ENCODE measurements at places on chromosomes 3 and 15.

DNA sequence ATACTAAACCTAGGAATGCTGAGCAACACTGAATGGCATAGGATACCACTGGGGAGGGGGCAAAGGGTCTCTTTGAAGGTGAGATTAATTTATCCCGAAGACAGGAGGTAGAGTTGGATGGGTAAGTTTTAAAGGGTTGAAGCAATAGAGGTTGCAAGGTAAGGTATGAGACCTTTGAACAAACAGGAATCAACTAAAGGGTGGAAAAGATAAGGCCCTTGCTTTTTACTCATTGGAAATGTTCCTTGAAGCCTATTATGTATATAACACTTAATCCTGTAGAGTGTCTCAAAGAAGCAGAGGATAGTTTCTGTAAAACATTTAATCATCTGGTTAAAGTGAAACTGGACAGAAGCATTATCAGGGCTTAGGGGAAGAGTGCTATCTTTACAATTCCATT lies 5.7 kb downstream of the ABHD5 start:
- DNase-seq: no peak

- DNase-seq: no peak
These were observed 6.9 kb downstream of the GALNT15 start for GRCh38 chr3:16181361-16181760.

DNA sequence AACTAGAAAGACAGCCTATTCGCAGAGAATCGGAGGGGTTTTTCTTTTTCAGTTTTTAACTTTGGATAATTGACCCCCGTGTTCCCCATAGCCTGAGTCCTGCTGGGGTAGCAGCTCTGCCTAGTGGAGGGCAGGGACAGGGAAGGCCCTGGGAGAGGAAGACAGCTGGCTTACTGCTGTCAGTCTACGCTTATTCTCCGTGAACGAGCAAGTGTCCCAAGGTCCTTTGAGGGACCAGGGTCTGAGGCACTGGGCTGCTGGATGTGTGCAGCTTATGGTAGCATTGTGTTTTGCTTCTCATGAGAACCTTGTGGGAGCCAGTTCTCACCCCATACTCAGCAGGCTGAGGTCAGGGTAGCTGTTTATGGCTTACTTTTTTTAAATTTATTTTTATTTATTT lies 3.0 kb downstream of the LIMD1 start:
- DNase-seq: no peak

DNA sequence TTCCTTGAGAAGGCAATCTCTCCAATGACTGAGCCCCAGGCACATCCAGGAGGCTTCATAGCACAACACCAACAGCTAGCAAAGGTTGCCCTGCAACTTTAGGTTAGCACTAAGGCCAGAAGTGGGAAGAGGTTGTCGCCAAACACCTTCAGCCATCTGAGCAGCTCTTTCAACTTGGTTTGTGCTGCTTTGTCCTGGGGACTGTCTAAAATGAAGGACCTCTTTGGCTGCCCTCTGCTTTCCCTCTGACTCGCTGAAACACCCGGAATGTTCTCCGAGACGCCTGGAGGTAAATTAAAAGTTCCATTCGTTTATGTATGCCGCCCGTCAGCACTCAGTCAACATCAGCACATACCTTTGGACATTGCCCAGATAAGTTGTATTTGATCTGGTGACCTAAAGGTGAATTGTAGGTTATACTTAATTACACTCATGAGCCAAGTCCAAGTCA lies 121.2 kb upstream of the NR2F2 start:
- no peak for DNase-seq

DNA sequence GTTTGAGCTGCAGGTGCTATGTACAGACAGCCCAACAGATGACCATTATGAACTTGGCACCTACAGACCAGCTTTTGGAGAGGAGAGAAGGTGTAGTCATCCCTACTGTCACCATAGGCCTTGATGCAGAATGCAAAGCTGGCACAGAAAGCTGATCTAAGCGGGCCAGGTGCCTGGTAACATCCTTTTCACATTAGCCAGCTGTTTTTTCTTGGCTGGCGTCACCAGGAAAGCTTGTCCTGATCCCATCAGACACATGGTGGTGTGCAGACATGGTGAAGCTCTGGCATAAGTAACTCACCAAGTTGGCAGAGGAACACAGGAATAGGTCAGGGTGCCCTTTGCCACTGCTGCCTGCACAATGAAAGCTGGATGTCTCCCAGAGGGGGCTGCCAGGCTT lies 97.2 kb upstream of the MB21D2 start:
- no peak for DNase-seq

DNA sequence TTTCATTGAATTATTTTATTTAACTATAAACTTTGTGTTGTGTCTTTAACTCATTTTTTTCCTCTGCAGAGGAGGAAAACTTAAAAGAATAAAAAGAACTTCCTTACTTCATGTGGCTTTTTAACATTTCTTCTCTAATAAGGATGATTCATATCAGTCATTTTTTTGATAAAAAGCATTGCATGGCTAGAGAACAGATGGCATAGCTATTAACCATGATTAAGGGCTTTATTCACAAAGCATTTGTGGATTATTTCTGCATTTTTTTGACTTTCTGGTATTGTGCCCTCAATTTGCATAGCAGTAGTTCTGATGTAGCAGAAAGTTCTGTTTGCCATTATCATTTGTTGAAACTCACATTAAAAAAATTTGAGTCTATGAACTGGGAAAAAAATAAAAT lies 540.8 kb downstream of the SI start:
- no peak for DNase-seq

GRCh38 chr15:37221671-37222145 lies 121.4 kb upstream of the MEIS2 start:
- DNase-seq: no peak

DNA sequence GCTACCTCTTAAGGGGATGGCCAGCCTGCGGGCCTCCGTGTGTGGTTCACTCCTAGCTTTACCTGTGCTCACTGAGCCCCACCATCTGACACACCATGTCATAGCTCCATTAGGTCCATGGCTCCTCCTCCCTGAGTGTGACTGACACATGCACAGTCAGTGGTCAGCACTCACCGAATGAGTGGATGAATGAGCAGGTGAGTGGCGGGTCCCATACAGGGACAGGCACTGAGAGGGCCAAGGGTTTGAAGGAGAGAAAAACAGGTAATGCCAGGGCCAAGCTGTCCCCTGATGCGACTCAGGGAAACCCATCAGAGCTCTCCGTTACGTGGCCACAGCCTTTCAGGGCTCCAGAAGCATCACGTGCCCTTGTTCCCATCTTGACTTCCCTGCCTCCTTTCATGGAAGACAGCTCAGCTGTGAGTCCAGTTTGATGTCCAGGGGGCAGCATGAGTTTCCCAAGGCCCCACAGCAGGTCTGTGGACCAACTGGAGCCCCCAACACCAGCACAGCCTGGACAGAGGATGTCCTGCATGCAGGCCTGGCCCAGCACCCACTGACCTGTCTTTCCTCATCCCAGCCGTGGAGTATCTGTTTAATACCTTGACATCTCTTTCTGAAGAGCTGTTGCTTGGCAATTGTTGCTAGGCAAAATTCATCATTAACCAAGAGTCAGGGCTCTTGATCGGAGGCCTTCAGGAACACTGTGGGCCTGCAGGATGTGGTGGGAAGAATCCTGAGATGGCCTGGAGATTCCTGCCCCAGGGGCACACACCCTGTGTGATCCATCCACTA lies 84.4 kb downstream of the PLXNA1 start:
- no peak for DNase-seq

DNA sequence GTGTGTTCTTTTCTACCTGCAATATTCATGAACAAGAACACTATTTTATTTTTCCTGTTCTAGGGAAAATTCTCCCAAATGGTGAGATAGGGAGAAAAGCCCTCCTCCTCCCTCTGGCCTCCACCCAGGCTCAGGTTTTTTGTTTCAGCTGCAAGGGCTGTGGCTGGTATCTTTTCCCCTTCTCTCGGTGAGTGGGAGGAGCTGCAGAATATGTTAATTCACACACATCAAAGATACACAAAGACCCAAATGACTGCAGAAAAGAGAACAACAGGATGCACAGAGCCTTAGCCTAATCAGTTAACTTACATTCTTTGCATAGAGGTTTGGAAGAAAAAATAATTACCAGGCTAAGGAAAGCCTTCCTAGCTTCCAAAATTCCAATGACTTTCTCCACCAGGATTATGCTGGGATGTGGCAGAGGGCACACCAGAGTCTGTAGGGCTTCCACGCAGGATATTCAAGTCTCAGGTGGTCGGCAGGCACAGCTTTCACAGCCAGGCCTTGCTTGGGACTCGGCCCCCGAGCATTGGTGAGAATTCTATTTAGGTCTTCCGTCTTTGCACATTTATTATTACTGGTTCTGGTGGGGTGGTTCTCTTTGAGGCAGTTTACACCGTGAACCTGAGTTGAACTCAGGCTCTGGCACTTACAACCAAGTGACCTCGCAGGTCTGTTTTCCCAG lies 64.9 kb downstream of the ABHD5 start:
- no peak for DNase-seq

DNA sequence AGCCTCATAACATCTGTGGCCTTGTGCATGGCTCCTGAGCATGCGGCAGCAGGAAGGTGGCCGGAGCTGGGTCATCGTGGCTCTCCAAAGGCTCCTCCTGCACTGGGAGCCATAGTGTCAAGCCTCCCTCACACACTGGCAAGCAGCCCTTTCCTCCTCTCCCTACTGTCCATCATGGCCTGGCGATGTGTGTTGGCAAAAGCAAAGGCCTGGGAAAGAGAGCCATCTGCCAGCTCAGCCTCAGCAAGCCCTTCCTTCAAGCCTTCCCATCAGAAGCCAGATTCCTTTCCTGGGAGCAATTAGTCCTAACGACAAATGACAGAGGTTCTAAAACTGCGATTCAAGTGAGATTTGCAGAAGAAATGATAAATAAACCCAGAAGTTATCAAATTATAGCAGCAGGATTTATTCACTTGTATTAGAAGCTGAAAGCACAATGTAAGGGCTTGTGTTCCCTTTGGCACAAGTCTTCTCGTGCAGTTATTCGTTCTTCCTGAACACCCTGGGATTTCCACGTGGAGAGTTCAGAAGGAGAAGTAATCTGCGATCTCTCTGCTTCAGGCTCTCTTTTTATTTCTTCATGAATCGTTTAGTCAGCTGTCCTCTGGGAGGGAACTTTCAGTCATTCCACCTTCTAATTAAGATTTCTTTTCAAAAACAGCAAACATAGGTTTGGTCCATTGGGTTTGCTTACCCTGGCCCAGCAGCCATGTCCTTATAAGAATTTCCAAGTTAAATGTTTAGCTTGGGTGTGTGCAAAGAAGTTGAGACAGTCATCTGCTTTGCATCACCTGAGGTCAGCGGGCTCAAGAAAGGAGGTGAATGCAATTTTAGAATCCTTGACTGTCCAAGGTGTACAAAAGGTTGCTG lies 110.3 kb upstream of the TMC3 start:
- DNase-seq: no peak

- DNase-seq: no peak
These were observed 213.2 kb upstream of the IL12A start for GRCh38 chr3:159775372-159775961.

GRCh38 chr15:100959066-100960050 lies 40.2 kb downstream of the LRRK1 start:
- DNase-seq: no peak

- DNase-seq: no peak
These were observed 157.4 kb upstream of the NPHP3 start for GRCh38 chr3:132879656-132880055.

GRCh38 chr3:171832989-171833388 lies 10.2 kb upstream of the TMEM212 start:
- no peak for DNase-seq

DNA sequence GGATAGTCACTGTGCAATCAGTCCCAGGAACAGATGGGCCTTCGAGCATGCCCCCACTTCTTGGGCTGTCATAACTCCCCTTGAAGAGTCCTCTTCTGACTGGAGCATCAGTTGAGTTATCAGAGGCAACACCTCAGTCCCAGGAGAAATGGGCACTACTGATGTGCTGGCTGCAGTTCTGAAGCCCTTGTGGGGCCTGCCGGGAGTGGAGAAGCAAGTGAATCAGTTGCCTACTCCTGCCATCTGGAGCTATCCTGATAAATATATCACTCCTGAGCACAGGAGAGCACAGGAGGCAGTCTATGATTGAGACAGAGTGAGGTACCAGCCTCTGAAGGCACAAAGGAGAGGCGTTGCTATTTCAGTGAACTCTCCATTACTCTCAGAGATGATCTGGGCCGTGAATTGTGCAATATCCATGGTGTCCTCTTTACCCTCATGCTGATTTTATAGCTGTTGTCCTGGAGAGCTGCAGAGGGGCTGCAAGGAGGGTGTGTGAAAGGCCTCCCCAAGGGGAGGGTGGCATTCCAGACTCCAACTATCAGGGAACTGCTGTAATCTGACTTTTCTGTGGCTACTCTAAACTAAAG lies 344.2 kb upstream of the ROPN1 start:
- DNase-seq: no peak

DNA sequence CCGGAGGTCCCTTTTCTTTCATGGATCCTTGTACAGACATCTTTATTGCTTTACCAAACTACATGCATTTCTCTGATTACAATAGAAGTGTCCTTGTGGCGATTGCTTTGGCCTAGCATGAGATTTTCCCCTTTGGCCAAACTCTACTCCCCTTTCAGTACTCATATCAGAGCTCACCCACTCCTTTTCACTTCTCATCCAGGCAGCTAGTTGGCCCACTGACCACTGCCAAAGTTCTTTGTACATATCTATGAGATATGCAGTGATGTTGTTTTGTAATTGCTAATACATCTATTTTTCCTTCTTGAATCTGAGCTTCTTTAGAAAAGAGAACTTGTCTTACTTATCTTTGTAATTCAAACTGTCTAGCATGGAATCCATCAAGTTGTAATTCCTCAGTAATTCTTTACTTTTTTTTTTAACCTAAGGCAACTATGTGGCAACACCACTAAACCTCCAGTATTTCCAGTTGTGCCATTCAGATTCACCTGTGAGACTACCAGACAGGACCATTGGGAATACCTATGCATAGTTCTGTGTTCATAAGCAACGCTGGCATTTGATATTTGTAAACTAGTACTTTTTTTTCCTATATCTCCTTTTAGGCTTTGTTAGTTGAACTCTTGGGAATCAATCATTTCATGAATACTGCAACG lies 39.2 kb downstream of the AADACL2 start:
- DNase-seq: no peak

Data from stimulated activated CD8-positive, alpha-beta memory T cell treated with anti-CD3 and anti-CD28 coated beads, Interleukin-4, amount 100 ng/mL, for 1 hour (primary cell).